ENCODE measurements at places on chromosomes 12 and 14. TPM values are rescaled to one million over a fixed set of nuclear protein-coding genes. Genes with fewer than 3 reads are reported as not detected.
A peak's percentile ranks its signal among the peaks of the same experiment; 100 is the strongest.

DNA sequence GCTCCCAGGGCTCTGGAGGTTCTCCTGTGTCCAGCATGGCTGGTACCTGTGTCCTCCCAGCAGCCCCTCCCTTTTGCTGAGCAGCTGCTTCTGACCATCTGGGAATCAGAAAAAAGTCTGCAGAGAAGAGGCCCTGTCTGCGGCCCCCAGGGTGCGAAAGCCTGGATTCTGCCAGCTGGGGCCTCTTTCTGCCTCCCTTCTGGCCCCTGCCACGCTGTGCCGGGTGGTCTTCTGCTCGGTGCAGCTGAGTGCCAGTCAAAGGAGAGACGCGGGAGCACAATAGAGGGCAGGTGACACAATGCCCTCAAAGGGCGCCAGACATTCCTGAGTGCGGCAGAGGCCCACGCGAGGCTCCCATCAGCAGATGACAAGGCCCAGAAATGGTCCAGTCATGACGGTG is 12.6 kb downstream of the BTBD6 start:
- DNase-seq: no peak

GRCh38 chr14:91649930-91650329 is 82.0 kb downstream of the CATSPERB start:
- peak; percentile 23 for DNase-seq

DNA sequence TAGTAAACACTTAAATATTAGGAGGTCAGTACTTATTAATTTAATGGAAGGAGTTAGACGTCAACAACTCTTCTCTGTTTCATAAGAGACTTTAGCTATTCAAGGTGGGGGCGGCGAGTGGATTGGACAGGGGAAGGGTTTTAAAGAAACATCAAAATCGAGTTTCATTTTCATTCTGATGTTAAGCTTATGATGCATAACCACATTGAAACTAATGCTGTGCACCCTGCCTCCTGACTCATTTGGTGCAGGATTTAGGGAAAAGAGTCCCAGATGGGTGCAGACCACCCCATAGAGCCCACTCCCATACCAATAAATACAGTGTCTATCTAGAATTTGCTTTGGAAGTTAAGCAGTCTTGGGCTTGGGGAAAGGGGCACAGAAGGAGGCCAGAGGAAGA is 7.4 kb downstream of the ZBTB39 start:
- no peak for DNase-seq

- DNase-seq: peak; percentile 66
These were observed 161.2 kb downstream of the DAD1 start for GRCh38 chr14:22427771-22428231.

GRCh38 chr12:46546634-46547273 is 174.2 kb upstream of the SLC38A2 start:
- DNase-seq: no peak

DNA sequence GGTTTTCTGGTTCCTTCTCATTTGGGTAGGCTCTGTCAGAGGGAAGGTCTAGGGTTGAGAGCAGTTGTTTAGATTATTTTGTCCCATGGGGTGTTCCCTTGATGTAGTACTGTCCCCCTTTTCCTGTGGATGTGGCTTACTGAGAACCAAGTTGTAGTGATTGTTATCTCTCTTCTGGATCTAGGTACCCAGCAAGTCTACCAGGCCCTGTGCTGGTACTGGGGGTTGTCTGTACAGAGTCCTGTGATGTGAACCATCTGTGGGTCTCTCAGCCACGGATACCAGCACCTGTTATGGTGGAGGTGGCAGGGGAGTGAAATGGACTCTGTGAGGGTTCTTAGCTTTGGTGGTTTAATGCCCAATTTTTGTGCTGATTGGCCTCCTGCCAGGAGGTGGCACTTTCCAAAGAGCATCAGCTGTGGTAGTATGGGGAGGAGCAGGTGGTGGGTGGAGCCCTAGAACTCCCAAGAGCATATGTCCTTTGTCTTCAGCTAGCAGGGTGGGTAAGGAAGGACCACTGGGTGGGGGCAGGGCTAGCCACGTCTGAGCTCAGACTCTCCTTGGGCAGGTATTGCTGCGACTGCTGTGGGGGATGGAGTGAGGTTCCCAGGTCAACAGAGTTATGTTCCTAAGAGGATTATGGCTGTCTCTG is 179.3 kb upstream of the BTG1 start:
- no peak for DNase-seq

GRCh38 chr14:68800390-68800789 is 7.5 kb upstream of the ZFP36L1 start:
- no peak for DNase-seq

DNA sequence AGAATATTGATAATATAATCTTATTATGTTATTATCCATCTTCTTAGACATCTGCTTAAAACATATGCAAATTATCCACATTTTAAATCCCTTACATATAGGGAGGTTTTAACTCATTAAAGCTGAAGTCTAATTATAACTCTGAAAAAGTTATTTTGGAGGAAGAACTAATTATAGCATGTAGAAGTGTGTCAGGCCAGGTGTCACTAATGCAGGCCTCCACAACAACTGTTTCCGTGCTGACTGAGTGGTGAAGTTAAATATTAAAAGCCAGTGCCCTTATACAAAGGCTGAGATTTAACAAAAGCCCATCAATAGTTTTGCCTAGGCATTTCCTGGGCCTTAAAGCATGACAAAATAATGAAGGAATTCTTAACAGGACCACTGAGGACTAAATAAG is 157.4 kb downstream of the LRRK2 start:
- no peak for DNase-seq

DNA sequence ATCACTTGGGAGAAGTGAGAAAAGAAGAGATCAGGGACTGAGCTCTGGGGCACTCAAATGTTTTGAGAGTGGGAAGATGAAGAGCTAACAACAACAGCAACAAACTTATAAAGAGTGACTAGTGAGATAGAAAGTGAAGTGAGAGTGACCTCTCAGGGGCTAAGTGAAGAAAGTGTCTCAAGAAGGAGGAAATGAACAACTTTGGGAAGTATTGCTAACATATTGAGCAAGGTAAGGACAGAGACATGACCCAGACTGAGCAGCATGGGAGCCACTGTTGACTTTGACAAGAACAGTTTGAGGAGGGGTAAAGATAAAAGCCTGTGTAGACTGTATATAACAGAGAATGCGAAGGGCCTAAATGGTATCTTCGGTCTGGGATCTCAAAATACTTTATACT is 155.1 kb upstream of the BTG1 start:
- DNase-seq: no peak

- no peak for DNase-seq
These were observed 24.5 kb downstream of the GPRC5D start for GRCh38 chr12:12927211-12928079.

DNA sequence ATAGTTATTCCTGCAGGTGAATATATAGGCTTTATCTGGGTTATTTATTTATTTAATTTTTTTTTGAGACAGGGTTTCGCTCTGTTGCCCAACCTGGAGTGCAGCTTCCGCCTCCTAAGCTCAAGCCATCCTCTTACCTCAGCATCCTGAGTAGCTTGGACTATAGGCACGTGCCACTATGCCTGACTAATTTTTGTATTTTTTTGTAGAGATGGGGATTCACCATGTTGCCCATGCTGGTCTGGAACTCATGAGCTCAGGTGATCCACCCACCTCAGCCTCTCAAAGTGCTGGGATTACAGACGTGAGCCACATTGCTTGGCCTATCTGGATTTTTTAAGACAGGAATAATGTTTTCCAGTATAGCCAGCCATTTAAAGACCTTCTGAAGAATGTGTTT is 2.0 kb downstream of the RAN start:
- DNase-seq: no peak

- peak; percentile 60 for DNase-seq
These were observed at the start of gene VTI1B for GRCh38 chr14:67674480-67675218. VTI1B (minus strand) TSS chr14:67674632; CDS start chr14:67674489, 143 bp downstream.

GRCh38 chr12:152440-152839 is 61.5 kb downstream of the SLC6A12 start:
- no peak for DNase-seq

DNA sequence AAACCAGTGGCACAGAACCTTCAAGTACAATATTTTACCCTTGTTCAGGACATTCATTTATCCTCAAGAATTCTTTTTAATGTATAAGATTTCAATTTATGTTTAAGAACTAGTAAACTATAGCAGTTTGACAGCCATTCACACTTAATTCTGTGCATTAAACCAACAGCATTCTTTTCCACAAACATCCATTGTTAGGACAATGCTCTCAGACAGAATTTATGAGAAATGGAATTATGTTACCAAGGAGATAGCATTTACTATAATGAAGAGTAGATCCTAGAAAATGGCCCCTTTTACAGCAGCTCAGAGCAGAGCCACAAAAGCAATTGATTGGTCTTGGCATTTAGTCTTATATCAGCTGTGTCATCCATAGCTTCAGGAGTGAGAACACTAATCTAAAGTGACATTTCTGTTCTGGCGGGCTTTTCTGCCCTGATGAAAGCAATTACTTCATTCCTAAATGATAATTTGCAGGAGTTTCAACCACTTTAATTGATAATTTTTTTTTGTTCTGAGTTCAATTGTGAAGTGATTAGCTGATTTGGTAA is 268.9 kb downstream of the NPAS3 start:
- no peak for DNase-seq

DNA sequence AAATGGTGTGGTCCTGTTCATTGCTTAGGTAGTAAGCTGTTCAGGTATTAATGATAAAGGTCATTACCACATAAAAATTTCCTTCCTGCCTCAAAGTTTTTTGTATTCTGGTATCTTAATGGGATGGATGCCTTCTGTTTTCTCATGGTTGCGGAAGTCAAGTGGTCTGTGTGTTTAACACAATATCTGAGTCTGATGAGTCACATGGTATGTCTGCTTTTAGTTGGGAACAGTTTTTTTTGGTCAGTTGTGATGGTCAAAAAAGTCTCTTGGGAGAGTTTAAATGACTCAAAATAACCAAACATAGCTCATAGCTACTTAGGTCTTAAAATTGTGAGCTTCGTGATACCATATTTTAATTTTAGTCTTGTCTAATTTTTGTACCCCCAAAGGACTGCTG is 40.7 kb downstream of the STK38L start:
- no peak for DNase-seq

GRCh38 chr12:128609861-128610260 is 213.9 kb downstream of the SLC15A4 start:
- no peak for DNase-seq

The SYNDIG1L gene
- 0.14 TPM for total RNA-seq

- no peak for DNase-seq
These were observed 1.2 kb upstream of the CMTM5 start for GRCh38 chr14:23375527-23376251.

The CD27 gene
- total RNA-seq: not detected

DNA sequence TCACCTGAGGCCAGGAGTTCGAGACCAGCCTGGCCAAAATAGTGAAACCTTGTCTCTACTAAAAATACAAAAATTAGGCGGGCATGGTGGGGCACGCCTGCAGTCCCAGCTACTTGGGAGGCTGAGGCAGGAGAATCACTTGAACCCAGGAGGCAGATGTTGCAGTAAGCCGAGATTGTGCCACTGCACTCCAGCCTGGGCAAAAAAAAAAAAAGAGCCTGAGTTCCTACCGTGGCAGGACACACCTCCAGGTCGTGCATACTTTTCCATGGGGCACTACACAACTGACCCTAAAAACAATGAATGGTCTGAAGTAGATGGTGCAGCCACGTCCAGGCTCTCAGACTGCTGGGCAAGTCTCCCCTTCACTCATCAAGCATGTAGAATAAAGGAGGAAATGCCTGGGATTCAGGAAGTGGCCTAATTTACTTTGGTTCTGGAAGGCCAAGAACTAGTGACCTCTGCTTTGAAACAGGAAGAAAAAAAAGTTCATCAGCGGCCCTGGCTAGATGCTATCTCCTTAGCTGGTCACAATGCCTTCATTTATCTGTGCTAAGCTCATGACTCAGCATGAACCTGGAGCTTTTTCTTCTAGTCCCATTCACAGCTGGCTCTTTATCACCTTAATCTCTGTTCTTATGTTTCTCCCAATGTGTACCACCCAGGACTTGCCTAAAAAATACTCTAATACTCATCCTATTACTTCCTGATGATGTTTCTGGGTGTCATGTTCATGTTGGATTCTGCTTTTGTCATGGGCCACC is 55.8 kb upstream of the OR6J1 start:
- DNase-seq: no peak

The B4GALNT1 gene
- 4.0 TPM for total RNA-seq

The KRT75 gene
- total RNA-seq: not detected

GRCh38 chr14:34843011-34843554 is 32.1 kb downstream of the BAZ1A start:
- DNase-seq: no peak

All from uterus (tissue), 4 donors.